ENCODE measurements at places on chromosomes 4 and X.

DNA sequence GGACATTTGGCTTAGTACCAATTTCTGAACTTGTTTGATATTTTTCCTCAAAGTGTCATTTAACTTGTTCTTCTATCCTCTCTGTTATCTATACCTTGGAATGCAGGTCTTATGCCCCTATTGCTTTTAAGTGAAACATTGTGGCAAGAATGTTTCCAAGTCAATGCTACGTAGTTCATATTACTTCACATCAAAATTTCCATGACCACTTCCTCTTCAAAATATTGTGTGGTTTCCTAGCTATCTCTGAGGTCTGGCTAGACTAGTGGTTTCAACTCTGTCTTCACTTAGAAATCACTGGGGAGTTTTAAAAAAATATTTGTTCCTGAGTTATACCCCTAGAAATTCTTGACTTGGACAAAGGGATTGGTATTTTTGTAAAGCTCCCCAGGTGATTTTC is 20.2 kb upstream of the RASGEF1B start:
- no peak for DNase-seq

- DNase-seq = no peak
Measured at GRCh38 chr4:138090918-138091676, 151.1 kb downstream of the SLC7A11 start.

GRCh38 chr4:6134612-6135220 is 65.6 kb downstream of the JAKMIP1 start:
- DNase-seq = no peak

GRCh38 chrX:44232081-44232480 is 111.4 kb downstream of the EFHC2 start:
- no peak for DNase-seq

DNA sequence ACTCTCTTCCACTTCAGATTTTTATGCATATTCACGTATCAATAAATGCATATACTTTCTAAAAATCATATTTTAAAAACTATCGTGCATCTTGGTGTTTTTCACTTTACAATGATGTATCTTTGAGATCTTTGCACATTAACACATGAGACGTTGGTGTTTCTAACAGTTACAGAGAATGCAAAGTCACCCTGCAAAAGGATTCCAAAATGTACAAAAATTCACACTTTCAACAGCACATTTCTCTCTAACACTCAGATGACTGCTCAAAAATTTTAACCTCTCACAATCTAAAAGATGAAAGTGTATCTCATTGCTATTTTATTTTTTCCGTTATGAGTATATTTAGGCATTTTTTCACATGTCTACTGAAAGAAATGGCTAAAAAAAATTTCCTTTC is 38.9 kb downstream of the ELOVL6 start:
- DNase-seq = no peak

DNA sequence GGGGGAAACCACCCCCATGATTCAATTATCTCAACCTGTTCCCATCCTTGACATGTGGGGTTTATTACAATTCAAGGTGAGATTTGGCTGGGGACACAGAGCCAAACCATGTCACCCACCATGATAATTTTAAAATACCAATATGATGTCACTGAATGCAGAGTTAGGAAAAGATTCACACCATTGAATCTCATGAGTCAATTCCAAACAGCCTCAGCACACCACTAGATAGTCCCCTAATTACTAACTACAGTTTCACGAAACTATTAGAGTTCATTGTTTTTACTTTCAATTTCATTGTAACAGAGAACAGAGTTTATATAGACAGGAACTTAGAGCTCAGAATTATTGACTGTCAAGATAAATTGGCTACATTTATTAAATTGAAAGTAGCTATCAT is 410.2 kb downstream of the FAM47A start:
- no peak for DNase-seq

DNA sequence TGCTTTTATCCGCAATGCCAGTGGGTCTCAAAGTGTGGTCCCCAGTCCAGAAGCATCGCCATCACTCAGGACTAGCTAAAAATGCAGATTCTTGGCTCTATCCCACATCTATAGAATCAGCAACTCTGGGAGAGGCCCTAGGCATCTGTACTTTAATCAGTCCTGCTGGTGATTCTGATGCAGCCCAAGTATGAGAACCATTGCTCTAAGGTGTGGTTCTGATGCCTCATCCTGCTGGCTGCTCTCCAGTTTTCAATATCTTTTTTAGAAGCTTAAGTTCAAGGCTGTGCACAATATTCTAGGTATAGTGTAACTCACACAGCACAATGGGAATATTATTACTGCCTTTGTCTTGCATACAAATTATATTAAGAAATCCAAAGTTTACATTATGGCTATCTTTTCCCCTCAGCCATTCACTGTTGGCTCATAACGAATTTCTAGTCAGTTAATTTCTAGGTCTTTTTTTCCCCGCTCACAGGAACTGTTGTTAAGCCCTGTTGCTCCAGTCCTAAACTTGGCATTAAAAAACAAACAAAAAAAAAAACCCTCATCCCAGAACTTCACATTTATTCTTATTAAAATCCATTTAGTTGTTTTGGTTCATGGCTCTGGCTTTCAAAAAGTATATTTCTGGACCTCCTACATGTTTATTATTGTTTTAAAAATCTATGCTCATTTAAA is 109.1 kb downstream of the PHEX start:
- no peak for DNase-seq

- no peak for DNase-seq
Measured at GRCh38 chrX:109672239-109672638, 47.3 kb upstream of the KCNE5 start.

GRCh38 chr4:65538571-65538970 is 131.7 kb downstream of the EPHA5 start:
- DNase-seq = no peak

DNA sequence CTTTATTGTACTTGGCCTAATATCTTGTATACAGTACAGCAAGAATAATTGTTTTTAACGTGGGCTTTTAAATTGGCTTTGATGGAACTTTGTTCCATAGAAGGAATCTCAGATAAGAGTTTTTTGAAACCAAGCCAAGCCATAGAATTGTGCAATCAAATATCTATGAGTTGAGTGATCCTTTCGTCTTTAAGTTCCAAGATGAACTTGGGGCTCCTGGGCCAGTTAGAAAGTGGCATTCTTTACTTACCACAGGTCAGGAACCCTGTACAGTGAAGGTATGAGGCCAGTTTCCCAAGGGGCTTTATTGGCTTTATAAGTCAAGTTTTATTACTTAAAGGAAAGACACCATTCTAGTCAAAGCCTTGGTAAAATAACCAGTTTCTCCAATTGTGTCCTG is 2104.2 kb downstream of the PCDH7 start:
- no peak for DNase-seq

GRCh38 chr4:6050551-6050950 is 32.3 kb upstream of the C4orf50 start:
- DNase-seq = no peak
